Activated CD4-positive, alpha-beta T cell treated with anti-CD3 and anti-CD28 coated beads, Interleukin-2, amount 10 ng/mL, durations not matched to agents 7 days and 5 days (primary cell): ENCODE measurements at places on chromosomes 11 and 22.
A peak's percentile ranks its signal among the peaks of the same experiment; 100 is the strongest.

DNA sequence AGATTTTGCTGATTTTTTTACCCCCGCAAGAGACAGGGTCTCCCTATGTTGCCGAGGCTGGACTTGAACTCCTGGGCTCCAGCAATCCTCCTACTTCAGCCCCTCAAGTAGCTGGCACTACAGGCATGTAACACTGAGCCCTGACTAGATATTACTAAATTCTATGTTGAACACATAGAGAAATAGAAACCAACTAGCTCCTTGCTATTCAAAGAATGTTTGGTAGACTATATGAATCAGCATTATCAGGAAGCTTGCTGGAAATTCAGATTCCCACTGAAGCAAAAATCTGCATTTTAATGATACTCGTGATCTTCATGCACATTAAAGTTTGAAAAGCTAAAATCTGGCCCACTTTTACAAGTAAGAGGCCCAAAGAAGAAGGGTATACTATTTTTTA, 11.9 kb downstream of the TMEM41B start:
- DNase-seq = no peak

DNA sequence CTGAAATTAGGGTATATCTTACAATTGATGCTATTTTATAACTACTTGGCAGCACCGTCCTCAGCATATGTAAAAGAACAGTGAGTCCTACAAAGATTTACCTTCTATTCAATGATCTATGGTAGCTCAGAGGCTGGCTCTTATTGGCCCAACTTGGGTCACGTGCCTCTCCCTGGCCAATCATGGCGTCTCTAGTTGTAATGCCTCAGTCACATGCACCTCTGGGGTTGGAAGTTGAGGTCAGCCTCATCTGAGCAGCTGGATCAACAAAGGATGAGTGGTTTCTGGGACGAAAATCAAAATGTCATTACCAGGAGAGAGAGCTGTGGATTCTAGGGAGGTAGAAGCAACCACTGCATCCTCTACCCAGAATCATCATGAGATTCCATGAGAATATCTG, 22.9 kb upstream of the ASPHD2 start:
- no peak for DNase-seq

DNA sequence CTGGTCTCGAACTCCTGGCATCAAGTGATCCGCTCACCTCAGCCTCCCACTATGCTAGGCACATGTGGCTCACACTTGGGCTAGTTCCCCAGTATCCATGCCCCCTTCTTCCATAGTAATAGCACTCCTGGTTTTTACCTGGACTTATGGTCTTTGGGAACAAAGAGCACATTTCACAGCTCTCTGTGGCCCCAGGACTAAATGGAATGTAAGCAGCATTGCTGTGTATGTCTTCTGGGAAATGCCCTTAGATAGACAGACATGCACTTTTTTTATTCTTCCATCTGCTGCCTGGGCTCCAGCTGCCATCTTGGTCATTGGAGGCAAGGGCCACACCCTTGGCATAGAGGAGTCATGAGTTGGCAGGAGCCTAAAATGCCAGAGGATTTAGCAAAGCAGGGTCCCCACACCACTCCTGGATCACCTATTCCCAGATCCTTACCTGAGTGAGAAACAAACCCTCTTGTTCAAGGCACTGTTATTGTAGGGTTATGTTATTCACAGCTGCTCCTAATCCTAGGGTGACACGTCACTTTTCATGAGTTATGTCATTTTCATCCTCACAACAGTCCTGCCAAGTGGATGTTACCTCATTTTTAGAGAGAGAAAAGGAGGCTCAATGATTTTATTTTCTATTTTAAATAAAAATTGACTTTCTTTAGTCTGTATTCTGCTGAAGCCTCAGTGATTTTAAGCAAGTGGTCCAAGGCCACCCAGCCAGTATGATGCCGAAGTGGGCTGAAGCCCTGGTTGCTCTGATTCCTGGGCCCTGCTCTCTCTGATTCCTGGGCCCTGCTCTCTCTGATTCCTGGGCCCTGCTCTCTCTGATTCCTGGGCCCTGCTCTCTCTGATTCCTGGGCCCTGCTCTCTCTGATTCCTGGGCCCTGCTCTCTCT, 15.7 kb upstream of the GDPD5 start:
- DNase-seq = no peak

GRCh38 chr11:13834463-13834862, 128.1 kb upstream of the SPON1 start:
- DNase-seq = no peak

GRCh38 chr22:43038325-43038724, 23.4 kb upstream of the PACSIN2 start:
- DNase-seq = no peak

GRCh38 chr22:28507896-28508295, 171.7 kb downstream of the TTC28 start:
- no peak for DNase-seq

DNA sequence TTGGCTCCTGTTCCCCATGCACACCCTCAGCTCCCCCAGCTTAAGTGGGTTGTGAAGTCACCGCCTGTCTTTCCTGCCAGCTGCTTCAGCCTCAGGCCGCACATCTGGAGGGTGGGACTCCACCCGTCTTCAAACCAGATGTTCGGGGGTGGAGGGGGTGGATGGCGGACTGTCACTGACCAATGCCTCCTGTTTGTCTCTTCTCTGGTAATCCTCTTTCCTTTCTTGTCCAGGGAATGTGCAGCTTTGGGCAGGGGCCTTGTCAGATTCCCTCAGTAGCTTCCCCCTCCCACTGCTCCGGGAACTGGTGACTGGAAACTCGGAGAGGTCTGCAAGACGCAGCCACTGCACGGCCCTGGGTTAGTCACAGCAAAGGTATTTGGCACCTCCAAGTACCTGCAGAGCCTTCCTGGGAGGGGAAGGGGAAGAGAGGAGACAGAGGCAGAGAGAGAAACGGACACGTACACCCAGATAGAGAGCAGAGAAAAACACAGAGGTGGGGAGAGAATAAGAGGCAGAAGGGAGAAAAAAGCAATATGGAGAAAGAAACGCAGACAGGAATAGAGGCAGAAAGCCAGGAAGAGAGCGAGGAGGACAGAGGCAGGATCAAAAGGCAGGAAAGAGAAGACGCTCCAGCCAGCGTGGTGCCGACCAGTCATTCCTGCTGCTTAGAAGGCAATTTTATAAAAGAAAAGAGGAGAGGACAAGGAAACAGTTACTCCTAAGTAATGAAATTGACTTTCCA, 56.1 kb upstream of the TIMP3 start:
- no peak for DNase-seq

- no peak for DNase-seq
Measured at GRCh38 chr11:46564459-46564858, 29.4 kb downstream of the AMBRA1 start.

- peak; percentile 73 for DNase-seq
Measured at GRCh38 chr11:61080526-61080925, 21.8 kb upstream of the CD5 start.

GRCh38 chr11:109808569-109808968, 284.6 kb upstream of the ZC3H12C start:
- DNase-seq = no peak

DNA sequence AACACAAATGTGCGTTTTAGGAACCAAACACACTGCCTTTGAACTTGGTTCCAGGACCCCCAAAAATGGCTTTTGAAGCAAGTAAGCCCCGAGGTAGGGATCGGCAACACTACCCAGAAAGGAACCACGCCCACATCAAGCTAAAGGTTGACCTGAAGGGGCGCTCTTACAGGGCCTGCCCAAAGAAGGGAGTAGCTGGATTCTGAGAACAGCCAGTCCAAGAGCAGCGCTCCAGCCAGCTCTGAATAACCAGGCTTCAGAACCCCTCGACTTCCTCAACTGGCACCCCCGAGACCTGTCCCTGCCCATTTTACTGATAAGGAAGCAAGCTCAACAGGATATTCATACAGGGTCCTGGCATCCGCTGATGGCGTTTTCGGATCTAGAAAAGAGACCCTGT, 18.9 kb upstream of the MOB2 start:
- DNase-seq = no peak

DNA sequence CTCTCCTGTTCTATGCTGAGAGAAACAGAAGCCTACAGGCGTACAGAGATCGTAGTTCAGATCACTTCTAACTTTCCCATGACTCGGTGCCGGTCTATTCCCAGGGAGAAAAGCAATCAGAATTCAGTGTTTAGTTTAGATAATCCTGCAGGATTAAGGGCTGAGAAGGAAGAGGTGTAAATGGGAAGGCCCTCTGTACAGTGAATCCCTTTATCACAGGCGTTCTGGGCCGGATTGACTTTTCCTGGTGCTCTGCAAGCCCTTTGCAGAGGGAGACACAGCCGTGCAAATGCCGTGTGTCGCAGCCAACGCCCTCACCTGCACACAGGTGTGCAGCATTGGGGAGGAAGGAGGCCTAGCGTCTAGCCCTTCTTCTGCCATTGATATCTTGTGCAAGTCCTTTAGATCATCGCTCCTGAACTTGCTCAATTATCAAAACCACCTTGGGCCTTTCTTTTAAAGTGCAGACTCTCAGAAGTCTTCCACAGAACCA, 90.6 kb downstream of the DSCAML1 start:
- DNase-seq = no peak

GRCh38 chr11:113262594-113262993, 51.8 kb upstream of the TTC12 start:
- no peak for DNase-seq

GRCh38 chr11:114167771-114168448, 108.4 kb downstream of the ZBTB16 start:
- no peak for DNase-seq

GRCh38 chr11:111456859-111457730, 55.1 kb downstream of the BTG4 start:
- DNase-seq = no peak

- DNase-seq = no peak
Measured at GRCh38 chr11:86641537-86642261, 30.7 kb downstream of the ME3 start.

DNA sequence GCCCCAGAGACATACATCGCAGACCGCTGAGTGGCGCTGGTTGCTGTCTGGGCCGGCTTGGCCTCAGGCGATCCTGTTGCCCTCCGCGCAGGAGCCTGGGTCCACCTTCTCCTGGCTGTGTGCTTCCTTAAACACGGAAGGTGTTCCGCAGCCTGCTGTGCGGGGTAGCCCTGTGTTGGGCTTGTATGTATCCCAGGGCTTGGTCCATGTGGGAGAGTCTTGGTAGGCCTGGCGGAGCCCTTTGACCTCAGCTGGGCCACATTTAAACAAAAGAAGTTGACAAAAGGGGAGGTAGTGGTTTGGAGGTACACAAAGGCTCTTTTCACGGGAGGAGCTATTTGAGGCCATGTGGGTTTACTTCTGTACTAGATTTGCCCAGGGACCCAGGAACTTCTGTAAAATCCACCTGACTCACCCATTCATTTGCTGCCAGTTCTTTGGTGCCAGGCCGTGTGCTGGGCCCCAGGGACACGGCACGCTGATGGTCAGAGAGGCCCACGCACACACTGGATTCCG, 11.0 kb upstream of the GRAMD4 start:
- DNase-seq = no peak

DNA sequence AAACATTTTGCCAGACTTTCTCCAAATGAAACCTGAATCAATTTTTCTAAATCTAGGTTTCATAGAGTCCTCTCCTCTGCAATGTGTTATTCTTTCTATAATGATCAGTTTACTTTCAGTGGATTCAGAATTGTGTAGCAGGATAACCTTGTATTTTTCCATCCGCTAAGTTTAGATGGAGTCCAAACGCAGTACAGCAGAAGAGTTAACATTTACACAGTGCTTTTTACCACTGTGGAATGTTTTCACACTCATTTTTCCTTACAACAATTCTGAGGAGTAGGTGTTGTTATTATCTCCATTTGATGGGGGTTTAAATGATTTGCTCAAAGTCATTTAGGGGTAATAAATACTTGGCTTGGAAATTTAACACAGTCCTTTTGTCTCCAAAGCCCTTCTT, 9.6 kb downstream of the RAG1 start:
- DNase-seq = no peak

DNA sequence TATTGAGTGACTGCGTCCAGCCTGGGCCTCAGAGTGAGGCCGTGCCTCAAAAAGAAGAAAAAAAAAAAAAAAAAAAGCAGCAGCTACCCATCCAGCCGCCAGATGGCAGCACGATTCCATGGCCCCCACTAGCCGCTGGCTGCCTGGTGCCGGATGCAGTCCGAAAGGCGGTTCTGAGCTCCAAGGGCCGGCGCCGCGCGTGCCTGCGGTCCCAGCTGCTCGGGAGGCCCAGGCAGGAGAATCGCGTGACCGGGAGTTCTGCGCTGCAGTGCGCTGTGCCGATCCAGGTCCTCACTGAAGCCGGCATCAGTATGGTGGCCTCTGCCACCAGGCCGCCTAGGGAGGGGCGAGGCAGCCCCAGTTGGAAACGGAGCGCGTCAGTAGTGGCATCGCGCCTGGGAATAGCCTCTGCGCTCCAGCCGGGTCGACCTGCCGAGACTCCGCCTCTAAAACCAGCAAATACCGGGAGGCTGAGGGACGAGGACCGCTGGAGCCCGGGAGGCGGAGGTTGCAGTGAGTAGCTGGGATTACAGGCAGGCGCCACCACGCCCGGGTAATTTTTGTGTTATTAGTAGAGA, 19.3 kb downstream of the SCARF2 start:
- peak; percentile 78 for DNase-seq

DNA sequence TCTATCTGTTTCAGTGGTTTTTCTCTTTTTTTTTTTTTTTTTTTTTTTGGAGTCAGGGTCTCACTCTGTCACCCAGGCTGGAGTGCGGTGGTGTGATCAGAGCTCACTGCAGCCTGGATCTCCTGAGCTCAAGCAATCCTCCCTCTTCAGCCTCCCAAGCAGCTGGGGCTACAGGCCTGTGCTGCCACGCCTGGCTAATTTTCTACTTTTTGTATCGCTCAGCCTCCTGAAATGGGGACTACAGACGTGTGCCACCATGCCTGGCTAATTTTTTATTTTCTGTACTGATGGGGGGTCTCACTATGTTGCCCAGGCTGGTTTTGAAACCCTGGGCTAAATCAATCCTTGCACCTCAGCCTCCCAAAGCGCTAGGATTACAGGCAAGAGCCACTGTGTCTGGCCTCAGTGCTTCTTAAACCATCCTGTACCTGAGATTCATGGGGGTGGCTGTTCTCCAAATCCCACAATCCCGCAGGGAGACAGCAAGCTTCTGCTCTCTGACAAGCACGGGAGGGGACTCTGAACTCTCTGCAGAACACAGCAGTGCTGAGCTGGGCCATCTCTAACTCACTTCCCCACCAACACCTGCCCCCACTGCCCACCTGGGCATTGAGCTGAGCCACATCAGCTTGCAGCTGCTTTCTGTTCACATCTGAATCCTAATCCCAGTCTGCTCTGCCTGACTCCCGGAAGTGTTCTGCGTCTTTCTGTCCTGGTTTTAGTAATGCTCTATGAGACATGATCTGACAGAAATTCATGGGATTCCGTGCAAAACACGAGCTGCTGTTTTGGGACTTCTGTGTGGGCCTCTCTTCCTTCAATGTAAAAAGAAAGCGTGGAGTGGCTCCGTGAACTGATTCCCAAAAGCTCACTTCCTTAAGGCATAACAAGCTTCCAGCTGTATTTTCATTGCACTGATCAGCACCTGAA, 400.0 kb downstream of the LARGE1 start:
- DNase-seq = no peak

DNA sequence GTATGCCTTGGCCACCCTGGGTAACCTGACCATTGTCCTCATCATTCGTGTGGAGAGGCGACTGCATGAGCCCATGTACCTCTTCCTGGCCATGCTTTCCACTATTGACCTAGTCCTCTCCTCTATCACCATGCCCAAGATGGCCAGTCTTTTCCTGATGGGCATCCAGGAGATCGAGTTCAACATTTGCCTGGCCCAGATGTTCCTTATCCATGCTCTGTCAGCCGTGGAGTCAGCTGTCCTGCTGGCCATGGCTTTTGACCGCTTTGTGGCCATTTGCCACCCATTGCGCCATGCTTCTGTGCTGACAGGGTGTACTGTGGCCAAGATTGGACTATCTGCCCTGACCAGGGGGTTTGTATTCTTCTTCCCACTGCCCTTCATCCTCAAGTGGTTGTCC, 2.7 kb downstream of the OR51D1 start:
- no peak for DNase-seq
